ENCODE measurements at places on chromosomes 4 and X.

GRCh38 chrX:38923451-38923969 lies 122.3 kb downstream of the MID1IP1 start:
- DNase-seq, result no peak

- DNase-seq, result no peak
Observed at GRCh38 chr4:31573554-31573953, 853.4 kb downstream of the PCDH7 start.

DNA sequence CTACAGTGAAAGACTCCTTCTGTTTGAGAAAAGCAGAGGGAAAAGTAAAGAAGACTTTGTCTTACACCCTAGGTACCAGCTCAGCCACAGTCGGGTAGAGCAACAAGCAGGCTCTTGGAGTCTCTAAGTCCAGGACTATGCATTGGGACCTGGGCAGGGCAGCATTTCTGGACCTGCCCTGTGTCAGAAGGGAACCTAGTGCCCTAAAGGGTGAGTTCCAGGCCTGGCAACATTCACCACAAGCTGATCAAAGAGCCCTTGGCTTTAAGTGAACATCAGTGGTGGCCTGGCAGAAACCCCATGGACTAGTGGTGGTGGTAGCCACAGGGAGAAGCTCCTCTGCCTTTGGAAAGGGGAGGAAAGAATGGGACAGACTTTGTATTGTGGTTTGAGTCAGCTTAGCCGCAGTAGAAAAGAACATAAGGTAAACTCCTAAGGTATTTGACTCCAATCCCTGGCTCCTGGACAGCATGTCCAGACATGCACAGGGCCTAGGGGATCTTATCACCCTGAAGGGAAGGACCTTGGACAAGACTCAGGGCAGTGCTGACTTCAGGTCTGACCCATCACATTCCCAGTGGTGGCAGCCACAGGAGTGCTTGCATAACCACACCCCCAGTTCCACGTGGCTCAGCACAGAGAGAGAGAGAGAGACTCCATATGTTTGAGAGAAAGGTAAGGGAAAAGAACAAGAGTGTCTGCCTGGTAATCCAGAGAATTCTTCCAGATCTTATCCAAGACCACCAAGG lies 32.6 kb downstream of the CCDC158 start:
- no peak for DNase-seq

GRCh38 chr4:62260254-62260653 lies 1060.1 kb downstream of the ADGRL3 start:
- no peak for DNase-seq

DNA sequence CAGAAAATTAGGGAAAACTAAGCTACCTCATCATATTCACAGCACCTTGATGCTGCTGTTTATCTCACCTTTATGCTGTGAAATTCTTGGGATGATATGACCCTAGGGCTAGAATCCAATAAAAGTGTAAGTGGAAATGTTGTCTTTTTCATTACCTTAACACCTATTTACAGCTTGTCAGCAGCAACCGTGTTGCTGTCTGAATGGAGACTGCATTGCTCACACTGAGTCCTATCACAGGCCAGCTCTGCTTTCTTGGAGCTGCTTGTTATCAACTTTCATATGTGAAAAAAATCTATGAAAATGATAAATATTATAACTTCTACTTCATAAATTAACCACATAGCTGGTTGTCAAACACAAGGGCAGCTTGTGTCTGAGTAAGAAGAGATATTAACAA lies 789.5 kb downstream of the TECRL start:
- DNase-seq, result no peak

- DNase-seq, result no peak
Observed at GRCh38 chr4:38330321-38330720, 333.7 kb upstream of the KLF3 start.

GRCh38 chr4:184715526-184715925 lies 18.4 kb downstream of the CENPU start:
- no peak for DNase-seq

- DNase-seq, result no peak
Observed at GRCh38 chr4:76987685-76988084, 38.1 kb downstream of the SEPTIN11 start.

DNA sequence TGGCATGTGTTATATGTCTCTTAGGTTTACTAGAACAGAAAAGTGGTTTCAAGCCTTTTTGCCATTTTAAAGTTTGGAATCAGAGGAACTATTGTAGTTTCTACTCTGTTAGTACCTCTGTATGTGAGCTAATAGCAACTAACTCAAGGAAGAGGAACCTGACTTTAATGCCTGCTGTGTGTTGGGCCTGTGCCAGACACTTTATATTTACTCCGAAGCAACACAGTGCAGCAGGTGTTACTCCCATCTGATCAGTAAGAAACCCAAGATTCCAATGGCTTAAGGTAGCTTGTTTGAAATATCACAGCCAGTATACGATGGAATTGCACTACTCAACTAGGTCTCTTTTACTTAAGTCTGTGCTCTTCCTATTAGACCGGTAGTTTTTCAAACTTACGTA lies 79.2 kb downstream of the USP9X start:
- DNase-seq, result no peak

- DNase-seq, result no peak
Observed at GRCh38 chr4:164596927-164597326, 157.0 kb upstream of the SMIM31 start.

GRCh38 chr4:7194251-7195140 lies 2.2 kb downstream of the SORCS2 start:
- DNase-seq, result no peak

GRCh38 chr4:145743641-145744040 lies 63.7 kb downstream of the C4orf51 start:
- DNase-seq, result no peak

- DNase-seq, result no peak
Observed at GRCh38 chr4:122119739-122120138, 32.4 kb upstream of the BLTP1 start.

DNA sequence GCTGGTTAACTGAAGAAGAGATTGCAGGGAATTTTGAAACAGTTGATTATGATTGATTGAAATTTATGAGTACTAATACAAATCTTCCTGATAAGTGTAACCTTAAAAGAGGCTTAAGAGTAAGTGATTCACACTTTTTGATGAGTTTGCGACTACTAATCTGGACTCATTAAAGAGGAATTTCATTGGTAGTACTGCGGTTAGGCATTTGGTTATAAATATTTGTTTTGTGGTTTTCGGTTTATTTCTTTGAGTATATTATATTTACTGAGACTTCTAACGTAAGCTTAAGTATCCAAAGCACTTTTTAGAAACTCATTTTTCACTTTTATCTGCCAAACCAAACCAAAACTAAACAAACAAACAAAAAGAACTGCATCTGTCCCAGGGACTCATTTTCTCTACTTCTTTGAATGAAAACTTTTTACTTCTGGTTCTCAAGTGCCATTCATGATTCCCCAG lies 20.7 kb downstream of the SLIT2 start:
- no peak for DNase-seq

- no peak for DNase-seq
Observed at GRCh38 chr4:6527259-6527658, 47.7 kb upstream of the MAN2B2 start.

- DNase-seq, result no peak
Observed at GRCh38 chr4:6594826-6595355, 19.9 kb downstream of the MAN2B2 start.

- no peak for DNase-seq
Observed at GRCh38 chrX:45811326-45811725, 610.6 kb upstream of the DIPK2B start.

- no peak for DNase-seq
Observed at GRCh38 chrX:27463187-27463586, at the start of gene PPP4R3C. TSS of gene PPP4R3C (minus strand) at chrX:27463341. CDS start at chrX:27463296, 45 bp downstream.

DNA sequence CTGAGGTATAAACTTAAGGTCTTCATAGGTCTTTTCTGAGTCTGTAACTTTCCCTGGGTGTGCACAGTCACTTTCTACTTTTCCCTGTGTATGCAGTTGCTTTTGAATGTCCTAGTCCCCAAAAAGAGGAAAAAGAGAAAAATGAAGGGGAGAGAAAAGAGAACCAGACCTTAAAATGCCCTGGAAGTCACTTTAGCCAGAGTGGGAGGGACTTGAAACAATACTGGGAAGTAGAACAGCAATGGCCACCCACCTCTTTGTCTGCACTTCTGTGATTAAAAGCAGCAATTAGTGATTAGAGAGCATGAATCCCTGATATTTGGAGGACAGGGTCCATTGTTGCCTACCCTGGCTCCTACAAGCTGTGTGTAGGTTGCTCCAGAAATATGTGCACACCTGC lies 36.1 kb downstream of the ZCCHC13 start:
- no peak for DNase-seq

GRCh38 chr4:52957220-52957686 lies 95.1 kb downstream of the RASL11B start:
- DNase-seq, result no peak

DNA sequence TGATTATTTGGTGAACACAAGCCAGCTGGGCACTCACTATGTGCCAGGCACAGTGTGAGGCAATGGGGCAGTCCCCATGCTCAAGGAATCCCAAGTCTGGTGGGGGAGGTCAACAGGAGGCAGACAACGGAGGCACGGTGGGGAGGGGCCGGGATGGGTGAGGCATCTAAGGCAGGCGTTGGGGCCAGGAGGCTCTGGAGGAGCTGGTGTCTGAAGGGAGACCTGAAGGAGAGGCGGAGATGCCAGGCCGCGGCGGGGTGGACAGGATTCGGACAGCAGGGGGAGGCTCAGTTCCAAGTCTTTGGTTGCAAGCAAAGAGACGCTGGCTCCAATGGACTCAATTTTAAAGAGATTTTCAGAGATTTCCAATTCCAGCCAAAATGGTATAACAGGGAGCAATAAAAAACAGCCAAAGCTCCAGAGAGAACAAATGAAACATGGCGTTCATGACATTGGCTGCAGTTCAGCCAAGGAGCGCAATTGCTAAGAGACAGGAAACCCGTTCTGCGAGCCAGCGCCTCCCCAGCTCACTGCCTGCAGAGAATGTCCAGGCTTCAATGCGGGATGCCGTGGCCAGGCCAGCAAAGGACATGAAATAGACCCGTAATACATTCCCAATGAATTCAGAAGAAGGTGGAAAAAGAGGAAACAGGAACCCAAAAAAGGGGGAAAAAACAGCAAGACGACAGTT lies 105.2 kb upstream of the LRPAP1 start:
- DNase-seq, result no peak

- peak; percentile 68 for DNase-seq
Observed at GRCh38 chr4:6087669-6088341, 69.6 kb upstream of the C4orf50 start.

DNA sequence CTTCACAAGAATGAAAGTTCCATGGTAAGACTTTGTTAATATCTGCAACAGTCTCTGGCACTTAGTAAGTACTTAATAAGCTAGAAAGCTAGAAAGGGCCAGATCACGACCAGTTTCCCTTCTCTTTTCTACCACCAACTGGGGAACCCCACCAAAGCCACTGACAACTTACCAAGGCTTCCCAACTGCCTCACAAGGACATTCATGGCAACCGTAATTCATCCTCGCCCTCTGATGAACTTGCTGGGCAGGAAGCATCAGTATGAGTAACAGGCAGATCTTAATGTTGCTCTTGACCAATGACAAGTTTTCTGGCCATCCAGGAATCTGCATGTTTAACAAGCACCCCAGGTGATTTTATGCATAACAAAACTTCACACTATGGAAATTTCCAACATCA lies 23.2 kb upstream of the ZCCHC13 start:
- DNase-seq, result no peak

DNA sequence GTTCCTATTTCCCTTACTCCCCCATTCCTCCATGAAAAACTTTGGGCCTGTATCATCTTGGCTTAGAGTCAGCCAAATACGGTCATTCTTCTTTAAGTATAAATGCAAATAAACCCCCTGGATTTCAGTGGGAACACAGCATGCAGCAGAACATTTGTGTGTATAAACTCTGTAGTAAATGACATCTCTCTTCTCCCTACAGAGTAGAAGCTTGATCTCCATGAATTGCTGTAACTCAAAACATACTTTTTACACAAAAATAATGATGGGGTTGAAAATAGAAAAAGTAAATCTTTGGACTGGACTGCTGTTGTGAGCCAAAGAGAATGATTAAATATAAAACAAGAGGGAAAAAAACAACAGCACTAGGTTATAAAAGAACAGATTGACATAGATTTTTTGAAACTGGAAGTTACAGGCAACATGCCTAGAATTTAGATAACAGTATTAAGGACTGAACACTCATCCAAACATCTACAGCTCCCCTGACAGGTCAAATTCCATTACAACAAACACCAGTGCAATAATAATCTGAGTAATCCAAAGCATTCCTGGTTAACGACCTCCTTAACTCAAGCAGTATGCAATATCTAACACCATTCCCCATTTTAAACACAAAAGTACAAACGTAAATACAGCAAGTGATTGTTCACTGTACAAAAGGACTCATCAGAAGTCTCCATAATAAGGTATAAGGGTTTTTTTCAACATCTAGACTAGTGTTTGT lies 30.7 kb downstream of the TSPAN5 start:
- no peak for DNase-seq

DNA sequence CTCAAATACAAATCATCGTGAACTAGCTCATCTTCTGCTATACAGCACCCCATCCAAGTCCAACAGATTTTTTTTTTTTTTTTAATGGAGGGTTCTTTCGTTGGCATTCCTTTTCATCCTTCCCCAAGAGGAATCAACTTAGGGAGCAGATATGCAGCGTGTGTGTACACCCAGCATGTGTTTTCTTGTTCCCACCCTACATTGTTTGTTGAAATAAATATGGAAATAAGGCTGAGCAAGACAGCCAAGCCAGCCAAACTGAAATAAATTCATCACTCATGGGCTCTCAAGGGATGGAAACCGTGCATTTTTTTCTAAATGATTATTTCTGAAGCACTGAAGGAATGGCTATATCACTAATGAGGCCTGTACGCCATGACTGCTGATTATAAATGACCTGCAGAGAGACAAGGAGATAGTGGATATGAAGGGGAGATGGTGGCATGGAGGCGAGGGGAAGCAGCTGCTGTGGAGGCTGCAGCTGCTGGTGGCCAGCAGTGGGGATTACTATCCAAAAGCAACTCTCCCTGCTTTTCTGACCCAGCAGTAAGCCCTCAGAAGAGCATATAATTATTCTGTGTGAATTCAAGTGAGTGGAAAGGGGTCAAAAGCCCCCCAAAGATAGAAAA lies 173.9 kb downstream of the MGST2 start:
- DNase-seq, result no peak

GRCh38 chrX:119419146-119419545 lies 20.0 kb downstream of the SLC25A43 start:
- DNase-seq, result no peak

- DNase-seq, result no peak
Observed at GRCh38 chr4:185932491-185932890, 120.5 kb upstream of the SORBS2 start.

GRCh38 chrX:129646566-129647417 lies 8.0 kb downstream of the APLN start:
- no peak for DNase-seq

GRCh38 chrX:69082753-69083150 lies 82.5 kb downstream of the PJA1 start:
- DNase-seq, result no peak

DNA sequence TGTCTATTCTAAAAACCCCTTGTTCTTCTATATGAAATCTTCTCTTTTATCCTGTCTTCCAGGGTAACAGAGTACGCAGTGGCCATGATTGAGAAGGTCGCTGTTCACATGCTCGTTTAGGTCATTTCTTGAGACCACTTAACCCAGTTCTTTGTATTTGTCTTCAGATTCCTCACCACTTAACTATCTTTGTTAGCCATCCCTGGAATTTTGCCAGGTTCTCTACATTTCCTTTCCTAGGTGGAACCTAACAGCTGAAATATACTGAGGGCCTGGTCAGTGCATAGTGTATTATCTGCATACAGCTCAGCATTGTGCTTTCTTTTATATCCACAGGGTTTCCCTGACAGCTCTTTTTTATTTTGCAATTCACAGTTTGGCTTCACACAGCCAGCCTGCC lies 148.9 kb upstream of the GALNT7 start:
- no peak for DNase-seq

All from HEK293T (cell line).